Right lung (tissue), 10 donors: ENCODE measurements at places on chromosomes 5 and 9. TPM values are rescaled to one million over a fixed set of nuclear protein-coding genes. Genes with fewer than 3 reads are reported as not detected.

The DDX4 gene
- not detected for polyA plus RNA-seq

The FBP1 gene
- 20.5 TPM for polyA plus RNA-seq

The HAVCR1 gene
- polyA plus RNA-seq, result 1.5 TPM

The TMEFF1 gene
- 3.2 TPM for polyA plus RNA-seq

The TMC1 gene
- 0.51 TPM for polyA plus RNA-seq

The PHF24 gene
- 0.27 TPM for polyA plus RNA-seq

The TAF9 gene
- polyA plus RNA-seq, result 51.8 TPM

The FBLL1 gene
- polyA plus RNA-seq, result 0.29 TPM

The GLRA1 gene
- not detected for polyA plus RNA-seq
